ENCODE measurements at places on chromosomes 5 and 9. TPM values are rescaled to one million over a fixed set of nuclear protein-coding genes. Genes with fewer than 3 reads are reported as not detected.

- no peak for DNase-seq
These were observed 476.5 kb downstream of the DTWD2 start for GRCh38 chr5:118511846-118512245.

DNA sequence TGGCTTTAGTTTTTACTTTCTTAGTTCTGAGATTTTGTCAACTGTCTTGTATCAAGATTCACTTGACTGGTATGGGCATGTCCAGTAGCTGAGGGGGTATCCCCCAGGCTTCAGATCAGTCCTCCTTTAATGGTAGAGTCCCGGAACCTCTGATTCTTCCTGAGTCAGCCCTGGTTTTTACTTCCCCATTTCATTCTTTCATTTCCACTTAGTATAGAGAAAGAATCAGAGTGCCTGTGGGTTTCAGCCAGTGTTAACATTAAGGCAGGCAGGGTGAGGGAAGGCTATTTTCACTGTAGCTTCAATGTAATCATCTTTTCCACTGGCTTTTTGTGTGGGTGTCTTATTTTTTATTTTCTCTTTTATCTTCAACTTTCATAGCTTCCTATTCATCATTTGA, 8.3 kb upstream of the COMMD10 start:
- DNase-seq = no peak

DNA sequence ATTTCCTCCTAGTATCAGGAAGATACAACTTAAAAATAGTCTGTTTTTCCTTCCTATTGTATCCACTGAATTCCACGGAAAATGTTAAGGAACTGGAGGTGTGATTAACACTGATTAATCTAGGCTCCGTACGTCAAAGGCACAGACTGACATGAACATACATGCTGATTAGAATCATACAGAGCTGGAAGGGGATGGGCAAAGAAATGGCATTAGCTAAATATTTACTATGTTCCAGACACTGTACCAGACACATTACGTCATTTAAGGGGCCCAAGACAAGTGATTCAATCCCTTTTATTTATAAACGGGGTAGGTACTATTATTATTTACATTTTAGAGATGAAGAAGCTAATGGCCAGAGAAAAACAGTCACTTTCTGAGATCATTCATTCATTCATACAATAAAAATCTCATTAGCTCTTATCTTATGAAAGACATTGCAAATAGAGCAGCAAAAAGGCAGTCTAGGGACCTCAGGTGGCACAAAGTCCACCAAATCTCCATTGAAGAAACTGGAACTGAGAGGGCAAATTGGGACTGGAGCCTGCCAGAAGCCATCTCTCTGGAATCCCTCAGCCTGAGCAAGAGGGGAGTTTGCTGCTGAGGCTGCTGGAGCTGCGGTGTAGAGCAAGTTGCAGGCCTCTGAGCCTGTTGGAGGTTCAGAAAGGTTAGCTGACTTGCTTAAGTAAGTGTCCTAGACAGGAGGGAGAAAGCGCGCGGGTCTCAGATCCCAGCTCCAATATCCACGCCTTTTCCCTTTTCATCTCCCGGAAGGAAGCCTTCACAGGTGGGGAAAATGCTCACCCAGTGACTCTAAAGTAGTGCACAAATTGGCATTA, 1.6 kb upstream of the TGFBR1 start:
- no peak for DNase-seq

DNA sequence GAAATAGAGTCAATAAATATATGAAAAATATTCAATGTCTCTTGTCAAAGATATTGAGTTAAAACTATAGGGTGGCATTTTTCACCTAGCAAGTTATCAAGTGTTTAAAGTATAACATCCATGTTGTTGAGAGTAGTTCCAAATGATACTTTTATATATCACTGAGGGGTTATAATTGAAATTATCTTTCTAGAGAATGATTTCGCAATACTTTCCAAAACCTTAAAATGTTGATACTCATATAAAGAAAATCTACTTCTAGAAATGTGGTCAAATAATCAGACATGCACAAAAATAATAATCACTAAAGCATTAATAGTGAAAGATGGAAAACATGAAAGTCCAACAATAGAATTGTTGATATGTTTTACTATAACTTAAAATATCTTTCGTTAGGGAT, 50.1 kb downstream of the OXCT1 start:
- DNase-seq = no peak

- no peak for DNase-seq
These were observed 48.5 kb downstream of the GDNF start for GRCh38 chr5:37791321-37791720.

- DNase-seq = no peak
These were observed 190.1 kb upstream of the MEF2C start for GRCh38 chr5:89072842-89073672.

GRCh38 chr5:75534734-75535133, 23.0 kb downstream of the POLK start:
- DNase-seq = no peak

ZNF300 gene
- 17.9 TPM for total RNA-seq

Data from WTC11 (cell line).